ENCODE measurements at places on chromosomes 2 and 18. TPM values are rescaled to one million over a fixed set of nuclear protein-coding genes. Genes with fewer than 3 reads are reported as not detected.

MATN3 gene
- 2.9 TPM for total RNA-seq

LOXHD1 gene
- total RNA-seq: not detected

MRPS5 gene
- total RNA-seq: 54.9 TPM

BCL2 gene
- total RNA-seq: 2.7 TPM

NPAS2 gene
- total RNA-seq: 14.4 TPM

TXNL4A gene
- total RNA-seq: 65.9 TPM

CDKL4 gene
- 0.75 TPM for total RNA-seq

DOK6 gene
- 1.2 TPM for total RNA-seq

VAMP8 gene
- total RNA-seq: 0.12 TPM

FAM110C gene
- not detected for total RNA-seq

TRAPPC8 gene
- 54.8 TPM for total RNA-seq

SESTD1 gene
- 16.6 TPM for total RNA-seq

All from uterine smooth muscle cell (primary cell).